NCI-H510A (cell line): ENCODE measurements at places on chromosomes 3 and 15.

- no peak for DNase-seq
Measured at GRCh38 chr3:48993834-48994233, 3.8 kb downstream of the P4HTM start.

DNA sequence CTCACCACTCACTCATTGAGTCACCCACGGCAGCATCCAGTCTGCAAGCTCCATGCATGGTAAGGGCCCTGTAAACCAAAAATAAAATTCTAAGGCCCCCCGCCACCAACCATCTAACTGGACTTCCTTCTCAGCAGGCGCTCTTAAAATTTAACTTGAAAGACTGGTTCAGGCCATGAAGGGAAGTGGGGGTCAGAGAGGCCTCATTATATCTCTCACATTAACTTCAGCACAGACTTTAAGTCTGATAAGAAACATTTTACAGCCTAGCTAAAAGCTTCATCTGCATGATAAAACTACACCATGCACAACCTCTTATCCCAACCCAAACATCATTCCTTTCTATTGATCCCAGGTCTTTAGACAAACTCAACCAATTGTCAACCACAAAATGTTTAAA is 38.5 kb downstream of the FBLN2 start:
- DNase-seq = no peak

GRCh38 chr3:164094546-164094945 is 983.8 kb downstream of the SI start:
- DNase-seq = no peak

GRCh38 chr3:34724916-34725499 is 914.3 kb upstream of the ARPP21 start:
- DNase-seq = no peak

DNA sequence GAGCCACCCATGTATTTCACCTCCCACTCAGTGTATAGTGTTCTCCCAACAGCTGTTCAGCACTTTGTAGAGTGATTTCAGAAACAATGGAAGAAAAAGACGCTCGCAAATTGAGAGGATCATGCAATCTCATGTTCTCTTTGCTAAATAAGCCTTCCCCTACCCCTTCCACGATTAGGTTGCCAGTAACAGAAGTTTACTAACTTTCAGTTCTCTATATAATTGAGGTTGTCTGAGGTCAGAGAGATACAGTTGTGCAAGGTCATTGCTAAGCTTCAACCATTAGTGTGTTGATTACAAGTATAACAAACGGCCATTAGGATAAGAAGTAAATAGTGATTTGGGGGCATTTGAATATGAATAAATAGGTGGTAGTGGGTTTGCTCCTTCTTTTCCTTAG is 99.6 kb downstream of the TUSC7 start:
- no peak for DNase-seq

DNA sequence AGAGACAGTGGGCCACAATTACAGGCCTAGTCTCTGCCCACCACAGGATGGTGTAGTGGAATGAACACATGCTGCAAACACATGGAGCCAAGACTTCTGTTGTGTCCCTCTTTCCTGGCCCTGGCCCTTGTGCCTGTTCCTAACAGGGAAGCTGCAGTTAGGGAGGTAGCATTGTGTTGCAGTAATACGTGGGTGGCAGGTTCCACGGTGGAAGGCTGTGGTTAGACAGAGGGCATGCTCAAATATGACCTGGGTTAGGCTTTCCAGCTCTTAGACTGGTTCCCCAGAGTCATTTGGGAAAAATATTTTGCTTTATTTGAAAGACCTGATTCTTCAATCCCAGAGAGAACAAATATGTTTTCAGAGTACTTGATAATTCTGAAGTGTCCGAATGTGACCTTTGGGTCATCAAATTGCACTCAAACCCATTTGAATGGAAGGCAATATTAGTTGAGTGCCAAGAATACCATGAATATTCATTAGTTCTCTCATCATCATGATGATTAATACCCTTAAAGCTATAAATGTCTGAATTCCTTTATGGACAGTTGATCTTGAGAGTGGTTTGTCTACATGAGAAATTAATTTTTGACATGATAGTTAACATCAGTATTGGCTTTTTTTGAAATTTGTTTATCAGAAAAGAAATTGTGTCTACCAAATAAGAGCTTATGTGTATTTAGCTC is 28.5 kb downstream of the PLAAT1 start:
- no peak for DNase-seq

DNA sequence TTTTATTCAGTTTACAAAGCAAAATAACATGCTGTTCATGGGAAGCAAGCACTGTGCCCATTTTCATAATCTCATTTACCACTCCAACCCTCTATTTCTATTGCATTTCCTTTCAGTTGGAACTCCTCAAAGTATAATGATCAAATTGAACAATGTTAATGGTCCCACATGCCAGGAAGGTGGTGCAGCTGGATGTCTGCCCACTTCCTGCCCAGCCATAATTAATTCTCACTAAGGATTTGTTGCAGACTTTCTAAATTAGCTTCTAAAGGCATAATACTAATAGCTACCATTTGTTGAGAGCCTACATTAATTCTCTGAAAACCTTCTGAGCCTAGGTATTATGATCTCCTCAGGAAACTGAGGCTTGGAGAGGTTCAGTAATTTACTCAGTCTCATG is 316.1 kb upstream of the TPM1 start:
- no peak for DNase-seq

DNA sequence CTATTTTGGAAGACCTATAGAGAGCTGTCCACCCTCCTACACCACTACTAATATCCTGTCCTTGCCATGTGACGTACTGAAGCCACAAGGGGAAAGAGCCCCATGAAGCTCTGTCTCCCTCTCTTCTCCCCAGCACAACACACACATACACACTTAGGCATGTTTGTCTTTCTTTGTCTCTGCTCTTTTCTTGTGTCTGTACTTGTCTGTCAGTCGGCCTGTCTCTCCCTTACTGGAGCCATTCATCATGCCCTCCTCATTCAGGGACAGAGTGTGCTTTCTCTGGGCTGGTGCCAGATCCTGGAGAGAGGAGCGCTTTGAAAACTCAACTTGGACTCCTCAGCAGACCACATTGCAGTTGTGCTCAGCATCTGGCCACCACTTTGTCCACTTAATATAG is 47.6 kb downstream of the PSMD6 start:
- no peak for DNase-seq

DNA sequence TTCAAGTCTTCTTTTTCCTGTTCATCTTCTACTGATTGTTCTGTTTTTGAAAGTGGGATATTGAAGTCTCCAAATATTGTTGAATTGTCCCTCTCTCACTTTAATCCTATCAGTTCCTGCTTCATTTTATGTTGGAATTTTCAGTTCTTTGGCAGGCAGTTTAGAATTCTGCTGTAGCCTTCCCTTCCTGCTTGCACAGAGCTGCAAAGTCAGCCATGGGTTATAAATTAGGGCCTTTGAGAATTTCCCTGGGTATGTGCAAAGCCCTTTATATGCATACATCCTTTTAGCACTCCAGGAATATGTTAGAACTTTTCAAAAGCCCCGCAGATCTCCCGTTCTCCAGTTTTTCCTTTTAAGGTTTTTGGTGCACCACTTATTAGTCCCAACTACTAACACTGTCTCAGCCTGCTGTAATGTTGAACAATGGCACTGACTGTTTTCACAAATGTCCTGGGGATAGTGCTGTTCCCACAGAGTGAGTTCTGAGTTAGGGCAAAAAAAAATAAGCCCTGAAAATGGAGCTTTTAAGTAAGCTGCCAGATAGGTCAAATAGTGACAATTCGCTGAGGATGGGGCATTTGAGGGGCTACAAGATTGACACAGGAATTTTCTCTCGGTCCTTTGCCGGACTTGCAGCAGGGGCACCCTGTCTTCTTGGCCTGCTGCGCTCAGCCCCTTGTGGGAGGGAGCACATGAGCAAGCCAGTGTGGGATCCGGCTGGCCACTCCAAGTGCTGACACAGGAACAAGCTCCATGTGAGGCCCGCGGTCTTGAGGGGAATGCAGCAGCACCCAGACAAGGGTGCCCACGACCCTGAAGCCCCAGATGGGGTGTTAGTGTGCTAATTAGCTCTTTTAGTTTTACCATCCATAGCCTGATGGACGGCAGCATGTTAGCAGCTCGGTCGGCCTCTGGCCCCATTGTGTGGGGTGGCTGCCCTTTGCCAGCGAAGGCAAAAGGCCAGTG is 96.0 kb downstream of the VPS8 start:
- DNase-seq = no peak

- no peak for DNase-seq
Measured at GRCh38 chr15:52749258-52749657, 40.9 kb downstream of the ONECUT1 start.

DNA sequence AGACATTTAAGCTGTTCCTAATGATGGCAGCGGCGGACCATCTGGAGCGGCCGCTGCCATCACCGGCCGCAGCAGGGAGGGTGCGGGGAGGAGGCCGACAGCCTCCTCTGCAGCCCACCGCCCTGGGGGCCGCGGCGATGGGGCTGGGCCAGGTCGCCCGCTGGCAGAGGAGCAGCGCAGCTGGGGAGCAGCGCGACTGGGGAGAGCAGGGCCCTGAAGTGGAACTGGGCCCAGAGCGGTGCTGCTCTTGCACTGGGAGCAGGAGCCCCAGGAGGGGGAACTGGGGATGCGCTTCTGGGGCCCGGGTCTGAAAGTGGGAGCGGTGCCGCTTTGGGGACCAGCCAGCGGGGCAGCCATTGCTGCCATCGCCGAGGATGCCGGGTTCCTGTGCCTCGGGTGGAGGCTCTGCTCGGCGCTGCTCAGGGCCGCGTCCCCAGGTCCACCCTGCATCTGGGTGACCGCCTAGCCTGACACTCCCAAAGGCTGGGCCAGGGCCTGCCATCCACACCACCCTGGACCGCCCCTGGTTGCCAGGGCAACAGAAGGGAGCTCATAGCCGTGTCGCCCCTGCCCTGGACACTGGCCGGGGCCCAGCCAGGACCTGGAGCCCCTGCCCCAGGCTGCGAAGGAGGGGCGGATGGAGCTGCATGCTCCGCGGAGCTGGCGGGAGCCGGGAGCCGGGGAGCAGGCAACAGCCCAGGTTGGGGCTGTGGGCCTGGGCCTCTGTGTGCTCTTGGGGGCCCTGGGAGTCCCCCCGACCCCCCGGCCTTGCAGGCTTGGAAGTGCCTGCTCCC is 15.5 kb upstream of the PLA2G4E start:
- no peak for DNase-seq

- DNase-seq = no peak
Measured at GRCh38 chr15:93954985-93955571, 276.3 kb upstream of the MCTP2 start.

GRCh38 chr3:55907616-55908015 is 420.5 kb upstream of the WNT5A start:
- DNase-seq = peak; percentile 2

GRCh38 chr15:84955089-84955848 is 26.4 kb upstream of the PDE8A start:
- no peak for DNase-seq

DNA sequence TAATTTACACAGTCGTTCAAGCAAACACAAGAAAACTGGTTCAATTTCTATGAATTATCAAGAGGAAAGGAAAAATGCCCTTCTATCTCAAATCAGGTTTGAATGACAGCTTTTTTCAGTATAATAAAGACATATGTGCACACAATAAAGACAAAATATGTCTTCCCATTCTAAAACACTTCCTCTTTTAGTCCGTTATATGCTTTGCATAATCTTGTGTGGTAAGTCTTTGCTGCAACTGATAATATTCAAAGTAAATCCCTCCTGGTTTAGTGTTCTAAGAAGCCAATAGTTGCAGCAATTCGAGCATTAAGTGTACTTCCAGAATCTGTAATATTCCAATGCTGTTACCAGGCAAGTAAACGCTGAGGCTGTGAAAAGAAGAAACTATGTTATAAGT is 43.7 kb upstream of the MAPKBP1 start:
- no peak for DNase-seq

- DNase-seq = no peak
Measured at GRCh38 chr3:32963871-32964270, 12.4 kb downstream of the CCR4 start.

DNA sequence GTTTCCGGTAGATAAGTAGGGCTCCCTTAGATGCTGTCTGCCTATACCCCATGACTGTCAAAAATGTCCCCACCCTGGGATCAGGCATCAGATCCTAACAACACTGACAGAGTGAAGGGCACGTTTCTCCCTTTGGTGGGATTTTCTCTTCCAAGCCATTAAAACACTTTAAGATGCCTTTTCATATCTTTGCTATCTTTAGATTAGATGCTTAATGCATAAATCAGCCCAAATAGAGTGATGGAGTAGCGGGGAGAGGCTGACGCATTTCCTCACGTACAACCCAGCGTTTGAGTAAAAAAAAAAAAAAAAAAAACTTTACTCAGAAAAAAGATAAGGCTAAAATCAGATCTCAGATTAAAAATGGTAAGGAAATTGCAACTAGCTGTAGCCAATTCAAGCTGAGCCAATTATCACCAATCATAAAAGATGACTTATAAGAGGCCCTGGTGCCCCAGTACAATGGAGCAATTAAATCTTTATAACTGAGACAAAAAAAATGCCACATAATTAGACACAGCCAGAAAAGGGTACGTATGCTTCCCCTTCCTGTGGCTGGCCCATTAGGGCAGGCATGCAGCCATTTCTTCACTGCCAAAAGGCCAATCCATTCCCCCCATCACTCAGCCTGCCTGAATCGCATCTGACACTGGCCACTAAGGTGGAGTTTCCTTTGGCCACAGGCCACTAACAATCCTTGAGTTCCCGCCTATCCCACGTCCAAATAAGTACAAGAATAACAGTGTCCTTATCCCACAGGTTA is 45.0 kb downstream of the RFTN1 start:
- DNase-seq = no peak

DNA sequence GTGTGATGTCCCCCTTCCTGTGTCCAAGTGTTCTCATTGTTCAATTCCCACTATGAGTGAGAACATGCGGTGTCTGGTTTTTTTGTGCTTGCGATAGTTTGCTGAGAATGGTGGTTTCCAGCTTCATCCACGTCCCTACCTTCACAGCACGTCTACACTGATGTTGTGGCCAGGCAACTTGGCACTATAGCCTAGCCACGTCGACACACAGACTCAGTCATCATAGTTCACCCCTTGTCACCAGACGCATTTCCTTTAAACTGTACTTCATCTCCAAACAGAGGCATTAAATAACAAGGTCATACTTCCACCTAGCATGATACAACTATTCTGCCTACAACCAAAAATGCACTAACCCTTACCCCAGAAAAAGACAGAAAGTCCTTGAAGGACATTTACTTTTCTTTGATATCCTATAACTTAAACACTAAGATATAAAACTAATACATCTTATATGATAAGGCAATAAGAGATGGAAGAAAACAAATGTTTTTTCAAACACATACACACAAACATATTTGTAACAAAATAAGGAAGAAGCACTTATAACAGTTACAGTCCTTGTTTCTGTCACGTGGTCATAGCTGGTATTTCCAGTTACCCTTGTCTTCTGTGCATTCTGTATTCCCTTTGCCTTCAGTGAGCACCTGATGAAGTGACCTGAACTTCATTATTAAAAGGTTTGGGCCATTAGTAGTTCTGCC is 121.4 kb downstream of the KLF13 start:
- no peak for DNase-seq

DNA sequence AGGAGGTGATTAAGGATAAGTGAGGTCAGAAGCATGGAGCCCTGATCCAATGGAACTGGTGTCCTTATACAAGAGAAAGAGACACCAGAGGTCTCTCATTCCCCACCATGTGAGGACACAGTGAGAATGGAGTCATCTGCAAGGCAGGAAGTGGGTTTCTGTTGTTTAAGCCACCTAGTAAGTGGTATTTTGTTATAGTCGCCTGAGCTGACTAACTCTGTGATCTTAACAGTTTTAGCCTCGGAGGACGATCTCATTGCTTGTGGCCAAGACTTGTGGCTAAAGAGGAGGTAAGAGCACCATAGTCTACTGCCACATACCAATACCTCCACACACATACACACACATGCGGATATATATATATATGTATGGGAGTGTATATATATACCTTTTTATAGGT is 73.8 kb downstream of the MCTP2 start:
- DNase-seq = no peak

GRCh38 chr15:58929891-58930416 is 3.5 kb downstream of the SLTM start:
- DNase-seq = no peak
